ENCODE measurements at places on chromosomes 5 and 9. TPM values are rescaled to one million over a fixed set of nuclear protein-coding genes. Genes with fewer than 3 reads are reported as not detected.

Gene ADAMTSL1
- not detected for total RNA-seq

Gene SURF1
- total RNA-seq = 53.3 TPM

Gene NR2F1-AS1
- total RNA-seq = not detected

Gene MAST4
- total RNA-seq = 39.0 TPM

Gene PLPPR1
- total RNA-seq = not detected

Gene C8G
- 1.4 TPM for total RNA-seq

Gene MZB1
- 12.8 TPM for total RNA-seq
